ENCODE measurements at places on chromosomes 1 and 21.

GRCh38 chr21:36589352-36589971, 109.5 kb upstream of the SIM2 start:
- DNase-seq, result no peak

DNA sequence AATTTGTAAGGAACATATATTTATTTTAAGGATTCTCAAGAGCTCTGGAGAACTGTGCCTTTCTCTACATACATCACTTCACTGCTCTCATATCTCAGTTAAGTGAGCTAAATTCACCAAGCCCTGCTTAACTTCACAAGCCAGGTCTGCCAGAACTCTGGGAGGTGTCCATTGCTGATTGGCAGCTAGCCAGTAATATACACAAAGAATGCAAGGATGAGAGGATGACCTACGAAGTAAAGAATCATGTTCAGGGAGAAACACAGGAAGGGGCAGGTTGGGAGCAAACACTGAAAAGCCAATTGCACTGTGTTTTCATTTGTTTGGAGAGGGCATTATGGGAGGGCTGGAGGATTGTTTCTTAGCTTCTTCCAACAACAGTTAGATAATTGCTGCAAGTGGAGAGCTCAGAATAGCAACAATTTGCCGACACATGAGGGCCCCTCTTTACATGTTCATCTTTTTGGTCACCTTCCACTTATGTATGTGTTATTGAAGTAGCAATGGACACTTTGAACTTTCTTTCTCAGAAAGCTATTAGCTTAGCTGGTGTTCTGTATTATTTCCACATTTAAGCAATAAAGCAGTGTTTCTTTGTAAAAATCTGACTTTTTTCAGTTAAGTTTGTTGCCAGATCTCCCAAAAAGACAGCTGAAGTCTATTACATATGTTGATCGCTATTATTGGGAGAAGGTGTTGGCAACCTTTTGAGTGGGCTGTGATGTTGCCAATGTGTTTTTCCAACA, 254.8 kb downstream of the LTN1 start:
- no peak for DNase-seq

- no peak for DNase-seq
Measured at GRCh38 chr1:214228976-214229375, 52.0 kb upstream of the SMYD2 start.

- no peak for DNase-seq
Measured at GRCh38 chr1:185581961-185582725, 152.0 kb upstream of the HMCN1 start.

All from stimulated activated CD4-positive, alpha-beta T cell treated with anti-CD3 and anti-CD28 coated beads, Interleukin-12 subunit alpha, Interleukin-12 subunit beta, amount 100 ng/mL, for 48 hours (primary cell).